Stimulated activated CD4-positive, alpha-beta T cell treated with anti-CD3 and anti-CD28 coated beads, Interleukin-2, amount 100 ng/mL, for 48 hours (primary cell): ENCODE measurements at places on chromosomes 3 and 15.

- no peak for DNase-seq
These were observed 26.2 kb upstream of the SLC12A8 start for GRCh38 chr3:125238759-125239158.

DNA sequence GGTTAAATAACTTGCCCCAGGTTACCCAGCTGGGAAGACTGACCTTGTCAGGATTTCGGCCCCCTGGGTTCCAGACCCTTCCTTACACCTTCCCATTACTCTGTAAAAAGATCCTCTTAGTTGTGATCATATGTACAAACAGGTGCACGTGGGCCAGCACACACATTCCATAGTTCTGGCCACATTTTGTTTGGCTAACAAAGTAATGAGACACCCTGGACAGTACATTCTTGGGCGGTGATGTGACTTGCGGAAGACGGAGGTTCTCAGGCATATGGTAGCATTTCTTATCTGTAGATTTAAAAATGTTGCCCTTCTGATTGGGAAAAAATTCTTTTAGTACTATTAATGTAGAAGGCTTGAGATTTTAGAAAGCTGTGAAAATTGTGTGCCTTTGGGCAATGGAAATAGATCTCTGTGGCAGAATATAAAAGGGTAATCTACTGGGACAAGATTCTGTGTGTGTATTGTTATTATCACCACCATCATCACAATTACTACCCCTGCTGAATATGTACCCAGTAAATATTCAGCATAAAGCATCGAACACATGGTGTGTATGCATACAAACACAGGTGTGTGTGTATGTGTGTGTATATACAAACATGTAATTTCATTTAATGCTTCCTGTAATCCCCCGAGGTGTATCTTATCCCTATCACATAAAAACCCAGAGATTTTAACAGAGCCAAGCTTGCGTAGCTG, 205.4 kb upstream of the UBE2E1 start:
- no peak for DNase-seq

GRCh38 chr3:94106268-94106667, 43.4 kb downstream of the NSUN3 start:
- DNase-seq = no peak

DNA sequence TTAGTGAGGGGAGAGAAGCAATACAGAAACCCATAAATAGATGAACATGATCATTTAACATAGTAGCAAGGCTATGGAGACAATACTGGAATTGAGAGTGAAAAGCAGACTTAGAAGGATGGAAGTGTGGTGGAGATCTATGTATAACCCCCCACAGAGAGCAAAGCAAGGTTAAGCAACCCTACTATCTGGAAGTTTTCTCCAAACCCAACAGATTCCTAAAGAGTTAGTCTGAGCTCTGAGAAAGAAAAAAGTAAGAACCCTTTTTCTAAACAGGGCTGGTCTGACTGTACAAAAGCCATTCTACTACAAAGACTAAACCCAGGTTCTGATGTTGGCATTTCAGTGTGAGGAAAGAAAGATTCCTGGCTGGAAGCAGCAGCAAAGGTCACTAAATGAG, 153.2 kb downstream of the WNT5A start:
- no peak for DNase-seq
